Stimulated activated CD8-positive, alpha-beta memory T cell treated with anti-CD3 and anti-CD28 coated beads, Interleukin-4, amount 100 ng/mL, for 4 hours (primary cell): ENCODE measurements at places on chromosomes 1 and 21.

- no peak for DNase-seq
Observed at GRCh38 chr1:199218065-199218464, 579.2 kb downstream of the PTPRC start.

DNA sequence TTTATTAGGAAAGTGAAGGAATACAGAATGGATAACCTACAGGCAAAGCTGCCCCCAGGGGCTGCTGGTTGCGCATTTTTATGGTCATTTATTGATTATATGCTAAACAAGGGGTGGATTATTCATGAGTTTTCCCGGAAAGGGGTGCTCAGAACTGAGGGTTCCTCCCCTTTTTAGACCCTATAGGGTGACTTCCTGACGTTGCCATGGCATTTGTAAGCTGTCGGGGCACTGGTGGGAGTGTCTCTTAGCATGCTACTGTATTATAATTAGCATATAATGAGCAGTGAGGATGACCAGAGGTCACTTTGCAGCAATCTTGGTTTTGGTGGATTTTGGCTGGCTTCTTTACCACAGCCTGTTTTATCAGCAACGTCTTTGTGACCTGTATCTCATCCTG lies 5.9 kb upstream of the ASAP3 start:
- no peak for DNase-seq

DNA sequence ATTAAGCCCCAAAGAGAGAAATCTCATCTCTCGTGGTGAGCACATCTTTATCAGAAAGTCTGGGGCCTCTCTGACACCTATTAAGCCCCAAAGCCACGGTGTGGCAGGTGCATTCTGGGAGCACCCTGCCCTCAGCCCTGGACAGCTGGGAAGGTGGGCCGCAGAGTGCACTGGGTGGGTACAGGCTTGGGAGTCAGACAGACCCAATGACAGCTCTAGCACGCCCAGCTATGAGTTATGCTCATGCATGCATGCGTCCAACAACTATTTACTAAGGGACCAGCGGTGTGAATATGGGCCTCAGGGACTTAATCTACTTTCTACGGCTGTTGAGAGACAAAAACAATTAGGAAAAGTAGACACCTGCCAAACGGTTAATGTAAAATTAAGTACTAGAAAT lies 46.6 kb downstream of the SLC66A1 start:
- DNase-seq = no peak

- no peak for DNase-seq
Observed at GRCh38 chr1:235703506-235703905, 53.9 kb upstream of the GNG4 start.

DNA sequence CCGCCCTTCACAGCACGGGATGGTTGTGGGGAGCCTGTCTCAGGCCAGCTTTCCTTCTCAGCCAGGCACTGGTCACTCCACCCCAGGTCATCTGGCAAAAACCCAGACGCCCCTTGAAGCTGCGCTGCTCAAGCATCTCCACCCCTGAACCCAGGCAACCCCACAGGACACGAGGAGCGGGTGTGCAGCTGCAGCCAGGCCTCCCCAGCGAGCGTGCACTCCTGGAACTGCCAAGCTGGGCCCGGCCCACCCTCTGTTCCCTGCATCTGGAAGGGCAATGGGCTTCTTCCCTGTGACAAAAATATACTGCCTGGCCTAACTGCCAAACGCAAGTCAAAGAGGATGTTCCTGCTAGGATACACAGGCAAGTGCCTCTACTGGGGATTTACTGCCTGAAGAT lies 39.7 kb downstream of the SLC66A1 start:
- DNase-seq = no peak

DNA sequence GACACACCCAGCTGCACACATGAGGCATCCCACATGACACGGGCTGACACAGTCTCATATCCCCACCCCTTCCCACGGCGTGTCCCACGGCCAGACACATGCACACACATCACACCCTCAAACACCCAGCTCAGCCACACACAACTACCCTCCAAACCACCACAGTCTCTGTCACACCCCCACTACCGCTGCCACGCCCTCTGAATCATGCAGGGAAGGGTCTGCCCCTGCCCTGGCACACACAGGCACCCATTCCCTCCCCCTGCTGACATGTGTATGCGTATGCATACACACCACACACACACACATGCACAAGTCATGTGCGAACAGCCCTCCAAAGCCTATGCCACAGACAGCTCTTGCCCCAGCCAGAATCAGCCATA lies 22.6 kb downstream of the PODN start:
- DNase-seq = no peak

DNA sequence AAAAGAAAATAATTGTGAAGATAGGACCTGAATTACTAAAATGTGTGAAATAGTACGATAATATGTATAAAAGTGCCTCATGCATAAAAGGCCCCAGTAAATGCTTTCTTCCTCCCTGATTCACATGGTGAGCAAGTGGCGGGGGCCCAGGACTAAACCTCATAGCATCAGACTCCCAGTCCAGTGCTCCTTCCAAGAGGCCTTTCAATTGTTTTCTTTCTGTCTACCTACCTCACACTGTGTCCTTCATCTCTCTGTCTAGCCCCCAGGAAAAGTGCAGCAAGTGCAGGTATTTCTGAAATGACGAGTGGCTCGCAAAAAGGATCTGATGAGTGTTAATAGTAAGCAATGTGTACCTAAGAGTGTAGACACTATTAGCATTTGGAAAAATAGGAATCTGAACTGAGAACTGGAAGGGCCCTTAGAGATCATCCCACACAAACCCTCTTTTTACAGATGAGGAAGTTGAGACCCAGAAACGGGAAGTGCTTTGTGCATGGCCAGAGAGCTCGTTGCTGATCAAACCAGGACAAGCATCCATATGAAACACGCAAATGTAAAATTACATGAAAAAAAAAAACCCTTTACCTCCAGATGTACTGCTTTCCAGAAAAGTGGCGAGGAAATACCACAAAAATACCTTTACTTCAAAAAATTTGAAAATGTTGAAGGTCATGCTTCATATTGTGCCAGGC lies 118.2 kb upstream of the HOOK1 start:
- no peak for DNase-seq

GRCh38 chr1:229986737-229987337 lies 80.2 kb upstream of the GALNT2 start:
- DNase-seq = no peak

- DNase-seq = no peak
Observed at GRCh38 chr1:221832617-221833016, 90.7 kb upstream of the DUSP10 start.

GRCh38 chr1:53911442-53911841 lies 17.5 kb downstream of the DIO1 start:
- no peak for DNase-seq

GRCh38 chr1:55321942-55322341 lies 106.8 kb upstream of the USP24 start:
- DNase-seq = no peak

DNA sequence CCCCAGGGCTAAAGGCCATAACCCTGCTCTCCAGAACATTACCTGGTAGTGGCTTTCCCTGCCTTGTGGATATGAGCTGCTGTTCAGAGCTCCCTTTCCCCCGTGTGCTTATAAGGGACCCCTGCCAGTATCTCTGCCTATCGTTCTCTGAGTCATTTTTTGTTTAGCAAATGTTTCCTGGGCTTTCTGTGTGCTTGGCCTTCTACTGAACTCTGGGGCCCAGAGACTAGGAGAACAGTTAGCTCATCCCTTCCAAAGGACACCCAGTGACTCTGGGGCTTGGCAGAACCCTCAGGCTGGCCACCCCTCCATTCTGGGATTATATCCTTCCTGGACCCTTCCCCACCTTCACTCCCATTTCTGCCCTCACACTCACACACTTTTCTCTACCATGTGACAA lies 80.8 kb upstream of the POU3F1 start:
- no peak for DNase-seq

- DNase-seq = no peak
Observed at GRCh38 chr1:183565261-183565660, 25.0 kb downstream of the NCF2 start.

- no peak for DNase-seq
Observed at GRCh38 chr1:55375617-55376258, 160.6 kb upstream of the USP24 start.

GRCh38 chr1:1732381-1732780 lies 8.2 kb upstream of the CDK11A start:
- DNase-seq = no peak

- DNase-seq = no peak
Observed at GRCh38 chr21:35275776-35276175, 226.7 kb upstream of the RUNX1 start.

DNA sequence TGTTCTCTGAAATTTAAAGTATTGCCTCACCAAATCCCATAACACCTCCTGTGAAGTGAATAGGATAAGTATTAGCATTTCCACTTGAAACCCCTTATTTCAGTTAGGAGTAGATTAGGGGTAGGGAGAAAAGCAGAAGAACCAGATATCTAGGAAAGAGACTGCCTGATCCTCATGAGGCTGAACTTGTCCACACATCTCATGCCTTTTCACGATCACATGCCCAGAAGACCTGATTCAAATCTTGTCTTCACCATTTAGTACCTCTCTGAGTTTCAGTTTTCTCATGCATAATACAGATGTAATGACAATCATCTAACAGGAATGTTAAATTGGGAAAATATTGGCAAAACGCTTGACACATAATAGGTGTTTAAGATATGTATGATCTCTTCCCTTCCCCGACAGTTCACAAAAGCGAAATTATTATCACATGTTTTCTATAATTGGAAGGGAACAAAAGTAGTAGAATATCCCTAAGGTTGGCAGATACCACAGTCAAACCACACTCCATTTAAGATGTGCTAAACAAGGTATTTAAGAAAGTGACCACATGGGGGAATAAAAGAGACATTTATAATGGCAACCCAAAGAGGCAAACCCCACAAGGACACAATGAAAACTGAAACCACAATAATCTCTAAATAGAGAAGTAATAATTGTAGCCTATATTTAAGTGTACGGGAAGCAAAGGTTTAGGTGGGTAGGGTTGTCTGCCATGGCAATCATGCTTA lies 25.2 kb downstream of the GFI1 start:
- DNase-seq = no peak

DNA sequence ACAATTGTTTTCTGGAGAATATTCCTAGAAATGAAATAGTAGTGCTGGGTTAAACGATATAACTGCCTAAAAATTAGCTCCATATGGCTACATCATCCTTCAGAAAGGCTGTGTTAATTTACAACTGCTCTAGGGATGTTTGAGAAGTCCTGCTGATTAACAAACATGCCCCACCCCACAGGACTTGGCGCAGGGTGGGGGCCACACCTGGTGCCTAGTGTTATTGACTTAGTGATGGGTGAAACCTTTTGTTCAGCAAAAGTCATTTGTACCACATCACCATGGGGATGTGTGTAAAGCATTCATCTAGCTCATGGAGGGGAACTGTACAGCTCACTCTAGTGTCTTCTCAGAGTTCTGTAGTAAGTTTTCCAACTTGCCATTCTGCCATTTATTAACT lies 492.8 kb downstream of the CAMTA1 start:
- DNase-seq = no peak

GRCh38 chr1:6446665-6447015 lies 19.3 kb downstream of the TNFRSF25 start:
- no peak for DNase-seq

DNA sequence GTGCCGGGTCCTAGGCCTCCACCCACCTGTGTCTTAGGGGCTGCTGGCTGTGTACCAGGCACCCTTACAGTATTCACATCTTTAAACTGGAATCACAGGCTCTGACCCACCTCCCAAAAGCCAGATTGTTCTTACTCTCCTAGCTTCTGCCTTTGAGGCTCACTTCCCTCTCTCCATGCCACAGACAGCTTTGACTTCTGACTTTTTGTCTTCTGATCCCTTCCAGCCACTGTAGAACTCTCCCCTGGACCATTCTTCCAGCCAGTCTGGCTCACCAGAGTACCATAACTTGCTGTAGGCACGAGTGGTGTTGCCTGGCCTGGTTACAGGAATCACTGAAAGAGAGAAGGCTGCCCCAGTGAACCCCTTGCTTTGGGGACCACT lies 58.1 kb upstream of the STUM start:
- no peak for DNase-seq

GRCh38 chr1:33182401-33182841 lies 578 bp upstream of the TRIM62 start:
- DNase-seq = no peak
